Esophagus squamous epithelium (tissue), 5 donors: ENCODE measurements at places on chromosomes 2 and 18.

- DNase-seq: no peak
These were observed 58.0 kb downstream of the FARP2 start for GRCh38 chr2:241413929-241414580.

- DNase-seq: no peak
These were observed 36.0 kb downstream of the FECH start for GRCh38 chr18:57550510-57550909.

- DNase-seq: no peak
These were observed 525.6 kb downstream of the MBD2 start for GRCh38 chr18:53698907-53699306.

DNA sequence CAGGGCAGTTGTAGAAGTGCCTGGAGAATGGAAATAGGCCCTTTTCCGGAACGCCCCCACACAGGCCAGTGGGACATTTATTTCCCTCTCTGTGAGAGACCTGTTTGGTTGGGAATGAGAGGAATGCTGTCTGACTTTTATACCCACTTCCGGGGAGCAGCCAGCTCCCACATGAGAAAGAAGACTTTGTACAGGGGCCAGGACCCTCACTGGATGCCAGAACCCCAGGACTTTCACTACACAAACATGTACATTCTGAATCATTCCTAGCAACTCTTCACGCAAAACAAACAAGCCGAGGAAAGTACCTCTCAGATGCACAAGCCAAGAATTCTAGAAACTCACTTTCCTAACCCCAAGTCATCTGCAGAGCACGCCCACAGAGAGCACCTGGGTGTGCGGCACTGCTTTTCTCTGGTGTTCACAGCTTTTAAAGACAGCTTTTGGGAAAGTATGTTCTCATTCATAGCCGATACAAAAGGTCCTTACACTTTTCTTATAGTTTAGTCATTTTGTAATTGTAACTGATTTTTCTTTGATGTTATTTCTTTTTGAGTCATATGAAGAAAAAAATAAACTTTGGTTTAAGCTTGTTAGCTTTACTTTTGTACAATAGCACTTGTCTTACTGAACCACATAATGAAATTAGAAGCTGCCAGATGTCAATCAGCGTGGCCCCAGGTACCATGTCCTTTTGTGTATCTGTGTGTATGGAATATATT is 856.1 kb upstream of the ID2 start:
- no peak for DNase-seq

GRCh38 chr2:201907563-201907881 is 101.2 kb downstream of the CDK15 start:
- no peak for DNase-seq

GRCh38 chr2:43798300-43798699 is 24.5 kb downstream of the DYNC2LI1 start:
- DNase-seq: no peak

DNA sequence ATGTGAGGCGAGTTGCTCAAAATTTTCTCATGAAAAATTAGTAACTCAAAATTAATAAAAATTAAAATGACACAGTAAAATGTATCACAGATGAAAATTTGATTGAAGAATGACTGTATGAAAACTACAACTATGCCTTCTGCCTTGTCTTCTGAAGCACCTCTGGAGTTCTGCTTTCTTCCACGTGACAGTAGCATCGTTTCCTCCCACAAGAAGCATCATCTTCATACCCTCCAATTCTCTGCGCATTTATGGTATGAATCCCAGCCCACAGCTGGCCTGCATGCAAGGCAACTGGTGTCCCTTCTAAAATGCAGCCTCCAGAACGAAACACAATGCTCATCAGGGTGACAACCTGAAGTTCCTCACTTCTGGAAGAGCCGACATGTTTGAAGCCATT is 189.9 kb downstream of the MYO1B start:
- DNase-seq: no peak

- DNase-seq: no peak
These were observed 212.6 kb downstream of the INSIG2 start for GRCh38 chr2:118300832-118301231.

DNA sequence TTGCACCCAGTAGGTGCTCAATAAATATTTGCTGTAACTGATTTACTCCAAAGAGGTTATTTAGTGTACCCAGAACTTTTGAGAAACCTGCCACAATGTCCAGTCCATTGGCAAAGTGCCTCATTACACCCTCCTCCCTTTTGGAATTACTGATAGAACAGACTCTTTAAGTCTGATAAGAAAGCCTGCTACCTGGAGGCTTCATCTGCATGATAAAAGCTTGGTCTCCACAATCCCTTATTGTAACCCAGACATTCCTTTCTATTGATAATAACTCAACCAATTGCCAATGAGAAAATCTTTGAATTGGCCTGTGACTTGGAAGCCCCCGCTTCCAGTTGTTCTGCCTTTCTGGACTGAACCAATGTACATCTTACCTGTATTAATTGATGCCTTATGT is 281.2 kb upstream of the FBXO11 start:
- DNase-seq: no peak

GRCh38 chr2:226066391-226066790 is 666.9 kb downstream of the NYAP2 start:
- DNase-seq: no peak

GRCh38 chr2:33420726-33421125 is 55.7 kb upstream of the RASGRP3 start:
- DNase-seq: no peak

GRCh38 chr2:237892984-237893595 is 33.7 kb downstream of the RAMP1 start:
- DNase-seq: no peak

DNA sequence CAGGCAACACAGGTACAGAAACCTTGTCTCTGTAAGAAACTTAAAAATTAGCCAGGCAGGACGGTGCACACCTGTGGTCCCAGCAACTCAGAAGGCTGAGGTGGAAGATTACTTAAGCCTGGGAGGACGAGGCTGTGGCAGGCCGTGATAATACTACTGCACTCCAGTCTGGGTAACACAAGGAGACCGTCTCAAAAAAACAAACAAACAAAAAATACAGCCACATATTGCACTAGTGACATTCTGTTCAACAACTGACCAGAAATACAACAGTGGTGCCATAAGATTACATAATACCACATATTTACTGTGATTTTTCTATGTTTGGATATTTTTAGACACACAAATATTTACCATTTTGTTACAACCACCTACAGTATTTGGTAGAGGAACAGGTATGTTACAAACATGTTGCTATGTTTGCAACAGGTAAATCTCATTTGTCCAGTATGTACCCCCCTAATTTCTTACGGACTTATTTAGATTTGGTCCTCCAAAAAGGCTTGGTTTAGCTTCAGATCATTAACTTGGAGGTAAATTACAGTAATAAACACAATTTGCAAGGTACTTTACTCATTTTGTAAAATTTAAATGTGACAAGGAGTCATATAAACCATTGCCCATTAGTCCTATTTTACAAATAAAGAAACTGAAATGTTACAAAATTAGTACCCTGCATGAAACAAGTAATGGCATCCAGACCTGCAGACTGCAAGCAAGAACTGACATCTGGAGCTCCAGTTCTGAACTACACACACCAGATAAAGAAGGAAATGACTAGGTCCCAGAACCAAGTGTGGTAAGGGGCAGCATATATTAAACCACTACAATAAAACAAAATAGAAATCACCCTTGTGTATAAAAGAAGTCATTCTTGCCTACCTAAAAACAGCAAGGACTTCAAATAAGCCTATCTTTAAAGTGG is 36.8 kb downstream of the TRIP12 start:
- DNase-seq: no peak

GRCh38 chr2:188130317-188130716 is 161.4 kb upstream of the GULP1 start:
- no peak for DNase-seq

GRCh38 chr2:57760381-57760801 is 286.2 kb upstream of the VRK2 start:
- no peak for DNase-seq

- DNase-seq: no peak
These were observed 59.8 kb upstream of the PELI1 start for GRCh38 chr2:64203858-64204632.

- no peak for DNase-seq
These were observed 9.5 kb upstream of the MCM6 start for GRCh38 chr2:135885709-135886108.
